ENCODE measurements at places on chromosomes 3 and 15. TPM values are rescaled to one million over a fixed set of nuclear protein-coding genes. Genes with fewer than 3 reads are reported as not detected.

GRCh38 chr3:119829420-119829819 is 47.5 kb downstream of the NR1I2 start:
- DNase-seq, result no peak

GRCh38 chr15:101615986-101616848 is 36.0 kb downstream of the TM2D3 start:
- DNase-seq, result peak; percentile 88

Gene MESD
- 21.1 TPM for total RNA-seq

Gene FOXB1
- total RNA-seq, result 4.7 TPM

Gene PLS1
- total RNA-seq, result 42.2 TPM

Gene MYZAP
- 0.66 TPM for total RNA-seq

Gene PPARG
- not detected for total RNA-seq

DNA sequence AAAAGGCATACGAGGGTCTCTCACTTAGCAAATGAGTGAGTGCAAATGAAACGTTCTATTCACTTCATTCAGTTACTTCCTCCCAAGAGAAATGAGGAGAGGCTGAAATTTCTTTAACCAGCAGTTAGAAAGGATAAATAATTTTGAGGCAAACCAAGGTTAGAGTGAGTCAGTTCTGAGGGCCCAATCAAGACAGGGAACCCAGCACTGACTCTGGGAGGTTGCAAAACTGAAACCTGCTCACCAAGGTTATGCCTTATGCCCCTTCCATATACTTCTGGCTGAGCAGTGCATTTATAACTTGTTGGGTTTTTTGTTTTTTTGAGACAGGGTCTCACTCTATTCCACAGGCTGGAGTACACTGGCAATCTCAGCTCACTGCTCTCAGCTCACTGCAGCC is 4.5 kb upstream of the RPSA start:
- no peak for DNase-seq

DNA sequence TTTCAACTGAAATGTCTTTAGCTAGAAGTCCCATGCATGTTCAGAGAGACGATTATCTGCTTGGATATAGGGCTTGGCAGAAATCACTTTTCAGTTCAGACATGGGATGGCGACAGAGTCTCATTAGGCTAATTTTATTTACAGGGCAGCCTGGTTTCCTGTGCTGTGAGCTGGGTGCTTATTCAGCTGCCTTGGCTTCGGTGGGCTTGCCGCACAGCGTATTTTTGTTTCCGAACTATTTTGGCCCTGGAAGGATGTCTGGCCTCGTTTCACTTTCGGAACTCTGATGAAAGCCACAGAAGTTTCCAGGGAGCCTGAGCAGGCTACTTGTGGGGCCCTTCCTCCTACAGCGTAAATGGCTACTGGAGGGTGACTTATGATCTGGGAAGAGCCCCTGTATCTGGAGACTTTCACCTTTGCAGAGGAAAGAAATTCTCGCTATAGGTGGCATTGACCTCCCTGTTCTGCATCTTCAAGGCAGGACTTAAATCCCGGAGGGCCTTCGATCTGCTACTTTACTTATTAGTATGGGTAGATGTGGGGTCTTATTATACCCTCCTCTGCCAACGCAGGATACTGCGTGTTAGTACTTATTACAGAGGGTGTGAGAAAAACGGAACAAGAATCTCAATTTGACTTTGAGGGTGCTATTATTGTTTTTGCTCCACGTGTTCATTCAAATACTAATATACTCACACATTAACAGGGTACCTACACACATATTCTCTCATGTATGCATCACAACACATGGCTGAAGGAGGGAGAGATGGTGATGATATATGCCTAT is 364.0 kb upstream of the RBMS3 start:
- peak; percentile 76 for DNase-seq

DNA sequence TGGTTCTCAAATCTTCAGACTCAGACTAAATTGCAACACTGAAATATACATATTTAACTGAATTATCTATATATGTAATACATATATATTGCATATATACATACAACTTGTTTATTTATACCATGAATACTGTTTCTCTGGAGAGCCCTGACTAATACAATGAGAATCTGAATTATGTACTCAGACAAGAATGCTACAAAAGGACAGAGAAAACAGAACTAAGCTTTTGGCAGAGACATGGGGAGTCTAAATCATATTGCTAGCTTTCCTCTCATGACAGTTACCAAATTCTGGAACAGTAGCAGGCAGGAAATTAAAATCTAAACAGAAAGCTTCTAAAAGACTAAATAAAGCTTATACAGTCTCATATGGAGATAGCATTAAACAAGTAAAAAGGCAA is 142.4 kb upstream of the KCNMB2 start:
- no peak for DNase-seq

Gene P2RY13
- not detected for total RNA-seq

DNA sequence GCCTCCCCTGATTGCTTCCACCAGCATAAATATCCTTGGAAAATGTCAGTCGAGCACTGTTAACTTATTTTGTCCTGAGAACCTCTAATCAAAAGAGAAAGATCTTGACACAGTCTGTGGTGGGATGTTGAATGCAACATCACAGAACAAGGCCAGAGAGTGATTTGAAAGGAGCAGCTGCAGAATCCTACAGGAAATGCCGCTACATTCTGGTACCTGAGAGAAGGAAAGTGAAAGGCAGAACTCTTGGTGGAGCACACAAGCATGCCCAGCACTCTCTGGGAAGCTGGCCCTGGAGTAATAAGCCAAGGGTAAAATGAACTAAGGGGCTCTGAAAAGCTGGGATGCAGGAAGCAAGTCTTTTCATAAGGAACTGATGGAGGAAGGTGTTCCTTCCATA is 75.8 kb downstream of the CBLB start:
- DNase-seq, result peak; percentile 30

- DNase-seq, result no peak
Measured at GRCh38 chr15:46278486-46279090, 643.8 kb downstream of the SQOR start.

- no peak for DNase-seq
Measured at GRCh38 chr15:93414576-93415231, 325.7 kb upstream of the RGMA start.

GRCh38 chr15:39944726-39945125 is 10.8 kb downstream of the EIF2AK4 start:
- DNase-seq, result no peak

Gene RASL12
- total RNA-seq, result 20.1 TPM

GRCh38 chr3:24678421-24678865 is 183.8 kb upstream of the THRB start:
- no peak for DNase-seq

GRCh38 chr3:149005416-149005815 is 14.1 kb downstream of the GYG1 start:
- no peak for DNase-seq

DNA sequence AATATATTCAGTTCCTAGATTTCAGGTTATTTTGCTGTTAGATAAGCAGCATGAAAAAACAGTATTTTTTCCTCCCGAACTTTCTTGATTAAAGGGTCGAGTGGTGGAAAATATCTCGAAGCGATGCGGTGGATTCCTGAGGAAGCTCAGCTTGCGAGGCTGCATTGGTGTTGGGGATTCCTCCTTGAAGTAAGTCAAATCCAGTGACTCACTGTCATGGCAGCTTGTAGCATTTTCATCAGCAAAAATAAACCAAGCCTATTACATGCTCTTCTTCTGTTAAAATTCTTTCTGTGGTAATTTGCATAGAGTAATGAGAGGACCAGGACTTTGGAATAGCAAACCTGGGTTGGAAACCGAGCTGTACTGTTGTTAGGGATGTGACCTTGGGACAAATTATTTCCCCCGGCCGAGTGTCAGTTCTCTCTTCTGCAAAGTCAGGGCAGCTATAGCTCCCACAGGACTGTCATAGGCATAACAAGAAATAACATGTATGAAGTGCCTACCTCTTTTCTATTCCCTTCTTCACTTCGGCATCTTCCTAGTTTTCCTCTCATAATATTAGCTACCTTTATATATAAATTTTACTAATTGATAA is 75.6 kb downstream of the UBP1 start:
- no peak for DNase-seq
